ELF-1 (cell line): ENCODE measurements at places on chromosomes 4 and X.
A peak's percentile ranks its signal among the peaks of the same experiment; 100 is the strongest.

GRCh38 chrX:63884821-63885790 lies 100.1 kb upstream of the ARHGEF9 start:
- DNase-seq, result no peak

- no peak for DNase-seq
Measured at GRCh38 chr4:38174801-38175200, 214.6 kb downstream of the PTTG2 start.

GRCh38 chr4:122625156-122625555 lies 4.3 kb upstream of the IL21 start:
- no peak for DNase-seq

GRCh38 chrX:29528281-29528680 lies 687.1 kb upstream of the MAGEB2 start:
- no peak for DNase-seq

DNA sequence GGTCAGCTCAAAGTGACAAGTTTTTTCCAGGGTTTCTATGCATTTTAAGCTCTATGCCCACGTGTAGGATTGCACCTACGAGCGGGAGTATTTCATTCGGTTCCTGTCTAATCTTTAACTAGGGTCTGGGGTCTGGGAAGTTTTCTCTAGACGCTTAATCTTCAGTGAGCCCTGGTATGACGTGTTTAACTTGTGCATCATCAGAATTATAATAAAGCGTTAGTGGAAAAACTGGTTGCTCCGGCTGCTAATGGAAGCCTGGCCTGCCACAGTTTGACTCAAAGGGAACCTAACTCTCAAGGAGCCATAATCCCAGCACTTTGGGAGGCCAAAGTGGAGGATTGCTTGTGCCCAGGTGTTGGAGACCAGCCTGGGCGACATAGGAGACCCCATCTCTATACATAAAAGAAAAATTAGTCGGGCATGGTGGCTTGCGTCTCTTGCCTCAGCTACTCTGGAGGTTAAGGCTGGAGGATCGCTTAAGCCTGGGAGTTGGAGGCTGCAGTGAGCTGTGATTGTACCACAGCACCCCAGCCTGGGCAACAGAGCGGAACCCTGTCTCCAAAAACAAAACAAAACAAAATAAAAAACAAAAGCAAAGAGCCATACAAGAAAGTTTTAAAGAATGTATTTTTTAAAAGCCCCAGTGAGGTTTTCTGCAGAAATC lies 30.2 kb downstream of the ARSD start:
- peak; percentile 50 for DNase-seq

DNA sequence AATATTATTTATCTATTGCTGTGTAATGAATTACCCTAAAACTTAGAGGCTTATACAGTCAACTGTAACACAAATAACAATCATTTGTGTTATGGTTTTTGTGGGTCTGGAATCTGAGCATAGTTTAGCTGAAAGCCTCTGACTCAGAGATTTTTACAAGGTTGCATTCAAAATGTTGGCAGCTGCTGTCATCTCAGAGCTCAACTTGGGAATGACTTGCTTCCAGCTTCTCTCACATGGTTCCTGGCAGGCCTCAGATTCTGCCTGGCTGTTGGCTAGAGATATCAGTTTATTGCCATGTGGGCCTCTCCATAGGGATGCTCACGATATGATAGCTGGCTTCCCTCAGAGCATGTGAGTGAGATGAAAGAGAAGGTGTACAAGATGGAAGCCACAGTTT lies 70.2 kb upstream of the BRWD3 start:
- DNase-seq, result no peak

- DNase-seq, result peak; percentile 62
Measured at GRCh38 chr4:183533698-183534097, 28.8 kb downstream of the ING2 start.

DNA sequence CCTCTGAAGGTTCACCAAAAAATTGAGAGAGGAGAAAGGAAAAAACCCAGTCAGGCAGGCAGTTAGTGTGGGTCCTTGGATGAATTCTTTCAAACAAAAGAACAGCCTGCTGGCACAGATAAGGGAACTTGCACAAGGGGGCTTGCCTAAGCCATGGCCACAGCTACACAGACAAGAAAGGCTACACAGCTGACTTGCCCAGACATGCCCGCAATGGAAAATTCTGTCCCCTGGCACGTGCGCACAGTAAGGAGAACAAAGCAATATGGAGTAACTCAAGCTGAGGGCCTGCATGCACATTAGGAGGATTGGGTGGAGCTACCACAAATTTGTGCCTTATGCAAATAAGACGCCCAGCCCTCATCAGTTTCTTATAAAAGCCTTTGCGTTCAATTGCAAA lies 512.5 kb upstream of the HTR2C start:
- no peak for DNase-seq

GRCh38 chrX:150310417-150310816 lies 52.7 kb upstream of the MAMLD1 start:
- DNase-seq, result peak; percentile 14

GRCh38 chr4:78691971-78692821 lies 84.0 kb upstream of the BMP2K start:
- DNase-seq, result peak; percentile 27

DNA sequence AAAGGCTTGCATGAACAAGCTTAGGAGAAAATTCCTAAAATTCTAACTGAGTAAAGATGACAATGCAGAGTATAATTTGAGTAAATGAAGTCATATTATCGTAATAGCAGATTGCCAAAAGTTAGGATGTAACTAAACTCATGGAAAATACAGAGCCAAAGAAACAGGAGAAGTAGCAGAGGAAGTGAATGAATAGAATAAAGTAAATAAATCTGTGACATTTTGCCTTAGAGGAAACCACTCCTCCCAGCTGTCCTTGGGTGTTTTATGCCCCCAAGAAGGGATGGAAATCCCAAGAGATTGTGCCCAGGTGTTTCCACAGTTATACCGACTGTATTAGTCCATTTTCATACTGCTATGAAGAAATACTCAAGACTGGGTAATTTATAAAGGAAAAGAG lies 1.9 kb upstream of the BMX start:
- DNase-seq, result no peak

- peak; percentile 69 for DNase-seq
Measured at GRCh38 chrX:8783097-8783713, 18.0 kb downstream of the FAM9A start.
